ENCODE measurements at places on chromosomes 3 and 15.

GRCh38 chr15:52021128-52021671 lies 2.2 kb downstream of the MAPK6 start:
- DNase-seq, result no peak

DNA sequence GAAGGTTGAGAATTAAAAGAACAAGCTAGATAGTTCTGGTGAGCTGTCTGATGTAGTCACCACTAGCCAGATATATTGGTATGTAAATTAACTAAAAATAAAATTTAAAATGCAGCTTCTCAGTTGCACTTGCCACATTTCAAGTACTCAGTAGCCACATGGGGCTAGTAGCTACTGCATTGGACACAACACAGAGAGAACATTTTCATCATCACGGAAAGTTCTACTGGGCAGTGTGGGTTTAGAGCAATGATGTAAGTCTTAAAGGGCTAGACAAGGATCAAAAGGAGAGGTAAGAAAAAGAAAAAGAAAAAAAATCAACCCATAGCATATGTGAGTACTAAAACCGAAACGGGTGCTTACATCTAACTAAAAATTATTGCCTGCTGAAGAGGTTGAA lies 282.4 kb upstream of the LRRFIP2 start:
- DNase-seq, result no peak

GRCh38 chr15:40366457-40367370 lies 8.7 kb downstream of the DISP2 start:
- no peak for DNase-seq

DNA sequence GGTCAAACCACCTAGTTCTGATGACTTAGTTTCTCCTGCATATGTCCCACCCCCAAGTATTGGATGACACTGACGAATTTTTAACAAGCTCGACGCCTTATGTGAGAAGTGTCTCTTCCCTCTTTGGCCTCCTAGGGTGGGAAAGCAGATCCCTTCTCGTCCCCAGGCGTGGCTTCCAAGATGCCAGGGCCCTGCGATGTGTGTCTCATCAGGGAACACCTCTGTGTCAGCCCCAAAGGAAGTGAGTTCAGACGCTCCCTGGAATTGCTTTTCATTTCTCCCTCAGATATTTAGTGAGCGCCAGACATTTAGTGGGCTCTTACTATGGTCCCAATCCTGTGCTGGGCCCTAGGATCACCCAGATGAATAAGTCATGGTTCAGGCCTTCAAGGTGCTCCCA lies 212.7 kb upstream of the NR2E3 start:
- DNase-seq, result no peak

DNA sequence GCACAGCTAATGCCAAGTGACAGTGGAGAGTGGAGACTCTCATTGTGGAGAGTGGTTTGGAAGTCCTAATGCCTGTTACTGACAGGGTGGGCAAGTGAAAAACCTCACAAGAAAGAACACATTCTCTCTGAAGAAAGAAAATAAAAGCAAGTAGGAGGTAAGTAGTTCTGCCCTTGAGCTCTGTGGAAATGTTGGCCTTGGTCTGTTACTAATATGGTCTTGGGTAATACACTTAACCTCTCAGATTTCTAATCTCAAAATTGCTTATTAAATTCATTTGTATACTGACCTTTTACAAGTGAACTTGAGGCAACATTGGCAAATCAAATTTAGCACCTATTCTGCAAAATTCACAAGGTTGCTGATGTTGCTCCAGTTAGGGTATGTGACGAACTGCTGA lies 291.6 kb upstream of the CBLB start:
- DNase-seq, result no peak

- no peak for DNase-seq
These were observed 95.4 kb downstream of the PLOD2 start for GRCh38 chr3:146065573-146066006.

GRCh38 chr3:4065554-4065953 lies 237.6 kb upstream of the SETMAR start:
- DNase-seq, result no peak

DNA sequence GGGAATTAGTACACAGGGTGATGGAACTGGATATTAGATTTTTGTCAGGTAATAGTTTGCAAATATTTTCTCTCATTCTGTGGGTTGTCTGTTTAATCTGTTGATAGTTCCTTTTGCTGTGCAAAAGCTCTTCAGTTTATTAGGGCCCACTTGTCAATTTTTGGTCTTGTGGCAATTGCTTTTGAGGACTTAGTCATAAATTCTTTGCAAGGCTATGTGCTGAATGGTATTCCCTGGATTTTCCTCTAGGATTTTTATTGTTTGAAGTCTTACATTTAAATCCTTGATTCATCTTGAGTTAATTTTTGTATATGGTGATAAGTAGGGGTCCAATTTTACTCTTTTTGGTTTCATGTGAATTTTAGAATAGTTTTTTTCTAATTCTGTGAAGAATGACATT lies 111.3 kb downstream of the ARRDC4 start:
- DNase-seq, result no peak

GRCh38 chr3:197888511-197888910 lies 61.5 kb upstream of the RPL35A start:
- no peak for DNase-seq

DNA sequence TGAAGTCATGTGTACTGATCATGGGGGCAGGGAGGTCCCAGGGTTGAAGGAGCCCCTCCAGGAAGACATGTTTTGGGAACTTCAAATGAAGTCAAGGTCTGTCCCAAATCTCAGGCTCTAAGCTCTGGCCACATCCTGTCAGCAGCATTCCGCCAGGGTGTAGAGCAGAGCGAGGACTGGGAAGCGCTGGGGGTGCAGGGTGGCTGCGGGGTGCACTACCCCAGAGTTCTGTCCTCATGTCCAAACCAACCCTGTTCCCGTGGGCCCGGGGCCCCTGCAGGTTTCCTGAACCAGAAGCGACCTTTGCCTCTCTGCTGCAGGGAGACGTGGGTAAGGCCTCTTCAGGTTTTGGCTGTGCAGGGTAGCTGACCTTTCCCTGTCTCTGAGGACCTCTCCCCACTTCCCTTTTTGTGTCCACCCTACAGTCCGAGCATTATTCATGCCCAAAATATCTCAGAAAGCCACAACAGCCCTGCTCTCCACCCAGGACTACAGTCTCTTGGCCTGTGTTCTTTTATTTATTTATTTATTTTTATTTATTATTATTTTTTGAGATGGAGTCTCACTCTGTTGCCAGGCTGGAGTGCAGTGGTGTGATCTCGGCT lies 26.6 kb upstream of the FLNB start:
- no peak for DNase-seq

DNA sequence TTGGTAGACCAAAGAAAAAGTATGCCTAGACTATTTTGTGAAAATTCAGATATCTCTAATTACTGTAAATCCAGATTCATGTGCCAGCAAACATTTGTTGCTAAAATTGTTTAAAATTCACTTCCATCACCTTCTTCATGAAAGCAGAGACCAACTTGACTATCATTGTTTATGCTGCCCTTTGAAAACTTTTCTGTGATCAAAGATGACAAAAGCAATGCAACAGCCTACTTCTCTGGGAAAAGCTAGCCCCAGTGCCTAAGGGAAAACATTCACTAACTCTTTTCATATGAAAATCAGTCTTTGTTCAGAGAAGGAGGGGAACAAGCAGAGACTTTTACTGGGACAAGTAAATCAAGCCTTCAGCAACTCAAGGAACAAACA lies 178.0 kb upstream of the P2RY1 start:
- DNase-seq, result no peak

- DNase-seq, result no peak
These were observed 258.1 kb downstream of the TBL1XR1 start for GRCh38 chr3:176939022-176939817.

- no peak for DNase-seq
These were observed 98.6 kb downstream of the FBLN2 start for GRCh38 chr3:13647298-13648059.

DNA sequence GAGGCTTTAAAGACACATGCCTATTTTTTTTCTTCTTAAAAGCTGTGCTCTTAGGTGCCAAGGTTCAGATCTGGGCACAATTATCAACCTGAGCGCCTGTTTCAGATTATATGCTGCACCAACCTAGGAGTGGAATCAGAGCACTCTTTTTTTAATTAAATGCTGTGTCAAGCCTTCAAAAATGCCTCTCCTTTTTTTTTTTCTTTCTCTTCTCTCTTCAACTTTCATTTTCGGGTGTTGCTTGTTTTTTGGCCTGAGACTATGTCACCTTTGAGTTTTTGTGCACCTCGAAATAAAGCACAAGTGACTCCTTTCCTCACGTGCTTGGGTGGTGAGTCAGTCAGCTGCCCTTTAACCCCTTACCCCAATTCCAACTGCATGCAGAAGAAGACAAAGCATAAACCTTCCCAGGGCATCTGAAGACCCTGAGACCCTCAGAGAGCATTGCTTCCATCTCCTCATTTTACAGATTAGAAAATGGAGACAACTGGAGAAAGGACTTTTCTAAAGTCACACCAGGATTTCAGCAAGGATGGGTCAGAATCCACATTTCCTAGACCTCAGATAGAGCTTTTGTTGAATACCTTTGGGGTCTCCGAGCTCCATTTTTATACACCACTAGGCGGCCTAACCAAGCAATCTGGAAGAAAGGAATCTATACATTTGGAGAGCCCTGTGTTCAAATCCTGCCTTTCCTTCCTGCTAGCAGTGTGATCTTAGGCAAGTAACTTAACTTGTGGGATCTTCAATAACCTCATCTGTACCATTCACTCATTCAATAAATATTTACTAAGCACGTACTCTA lies 631 bp upstream of the PRICKLE2 start:
- no peak for DNase-seq

DNA sequence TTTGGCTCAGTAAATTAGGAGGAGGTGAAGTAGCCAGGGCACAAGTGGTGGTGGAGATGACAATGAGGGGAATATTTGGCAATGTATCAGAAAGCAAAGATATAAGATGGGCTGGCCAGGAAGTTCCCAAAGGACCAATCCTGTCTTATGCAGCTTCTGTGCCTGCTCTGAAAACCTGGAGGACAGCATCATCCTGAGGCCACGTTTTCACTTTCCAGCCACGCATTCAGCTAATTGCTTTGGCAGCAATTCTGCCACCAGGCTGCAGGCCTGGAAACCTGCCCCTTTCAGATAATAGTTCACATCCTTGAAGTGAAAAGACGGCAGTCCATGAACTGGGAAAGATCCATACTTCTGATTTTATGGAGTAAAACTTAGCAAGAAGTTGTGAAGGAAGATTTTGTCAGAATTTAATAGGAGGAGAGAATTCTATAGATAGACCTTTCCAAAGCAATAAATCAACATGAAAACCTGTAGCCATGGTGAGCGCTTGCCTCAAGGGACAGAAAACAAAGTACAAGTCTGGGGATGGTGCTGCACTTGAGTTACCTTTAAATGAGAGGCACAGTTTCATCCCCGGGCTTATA lies 682.5 kb downstream of the GRM7 start:
- no peak for DNase-seq

- no peak for DNase-seq
These were observed 211.1 kb upstream of the GADL1 start for GRCh38 chr3:31105438-31106077.

GRCh38 chr3:72154391-72155335 lies 369.7 kb upstream of the PROK2 start:
- DNase-seq, result no peak

DNA sequence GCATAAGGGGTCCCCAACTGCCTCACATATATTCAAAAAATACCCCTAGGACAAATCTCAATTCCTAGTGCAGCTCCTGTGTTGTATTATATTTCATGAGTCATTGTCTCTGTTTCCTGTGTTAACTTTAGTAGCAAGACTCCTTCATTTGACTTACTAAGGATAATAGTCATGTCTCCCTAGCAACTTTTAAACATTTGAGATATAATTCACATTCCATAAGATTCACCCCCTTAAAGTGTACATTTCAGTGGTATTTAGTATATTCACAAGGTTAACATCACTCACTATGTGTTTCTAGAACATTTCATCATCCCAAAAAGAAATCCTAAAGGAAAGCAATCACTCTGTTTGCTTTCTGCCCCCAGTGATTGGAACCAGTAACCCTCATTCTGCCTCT lies 121.3 kb upstream of the WNT7A start:
- DNase-seq, result no peak

GRCh38 chr15:60096157-60096556 lies 92.0 kb downstream of the FOXB1 start:
- no peak for DNase-seq

DNA sequence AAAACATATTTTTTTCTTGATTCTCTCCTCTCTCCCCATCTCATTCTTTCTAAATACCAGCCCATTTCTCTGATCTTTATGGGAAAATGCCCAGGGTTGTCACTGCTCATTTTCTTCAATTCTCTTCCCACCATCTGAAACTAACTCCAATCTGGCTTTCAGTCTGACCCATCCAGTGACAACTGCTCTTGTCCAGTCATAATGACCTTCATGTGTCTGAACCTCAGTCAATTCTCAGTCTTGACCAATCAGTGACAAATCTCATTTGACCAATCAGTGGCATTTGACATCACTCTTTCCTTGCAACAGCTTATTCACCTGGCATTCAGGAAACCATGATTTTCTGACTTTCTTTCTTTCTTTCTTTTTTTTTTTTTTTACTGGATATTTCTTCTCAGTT lies 15.1 kb downstream of the VEPH1 start:
- DNase-seq, result no peak

GRCh38 chr15:90519688-90520087 lies 10.0 kb upstream of the CRTC3 start:
- no peak for DNase-seq

DNA sequence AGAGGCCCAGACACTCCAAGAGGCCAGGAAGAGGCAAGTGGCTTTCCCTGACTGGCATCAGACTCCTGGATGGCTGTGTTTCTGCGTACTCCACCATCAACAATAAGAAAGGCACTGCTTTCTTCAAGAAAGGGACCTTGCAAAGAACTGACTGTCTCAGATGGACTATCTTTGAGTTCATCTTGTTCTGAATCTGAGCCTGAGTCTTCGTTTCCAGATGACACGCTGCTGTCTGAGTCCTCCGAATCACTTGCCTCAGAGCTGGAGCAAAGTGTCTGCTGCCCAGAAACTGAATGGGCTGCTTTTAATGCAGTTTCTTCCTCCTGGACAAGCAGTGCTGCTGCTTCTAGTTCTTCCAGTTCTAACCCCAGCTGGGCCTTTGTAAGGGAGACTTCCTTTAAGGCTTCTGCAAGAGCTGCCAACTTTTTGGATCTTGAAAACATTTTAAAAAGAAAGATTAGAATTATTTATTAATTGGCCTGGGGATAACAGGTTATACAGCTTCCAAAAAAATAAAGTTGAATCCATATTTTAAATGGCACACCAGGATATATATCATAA lies 97.8 kb downstream of the SHQ1 start:
- peak; percentile 30 for DNase-seq

GRCh38 chr15:51103330-51103729 lies 8.6 kb upstream of the TNFAIP8L3 start:
- DNase-seq, result no peak

GRCh38 chr3:46713050-46713897 lies 4.4 kb downstream of the PRSS50 start:
- DNase-seq, result no peak

DNA sequence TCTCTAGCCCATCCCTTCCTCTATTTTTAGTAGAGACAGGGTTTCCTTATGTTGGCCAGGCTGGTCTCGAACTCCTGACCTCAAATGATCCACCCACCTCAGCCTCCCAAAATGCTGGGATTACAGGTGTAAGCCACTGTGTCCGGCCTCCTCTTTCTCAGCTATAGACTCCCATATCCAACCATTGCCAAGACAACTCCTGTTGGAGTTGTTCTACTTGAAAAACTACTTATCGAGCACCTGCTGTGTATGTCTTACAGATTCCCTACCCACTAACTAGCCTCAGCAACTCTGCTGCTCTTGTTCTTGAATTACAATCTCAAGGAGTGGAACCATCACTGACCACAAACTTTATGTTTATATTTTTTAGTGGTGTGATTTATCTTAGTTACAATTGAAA lies 186.6 kb downstream of the SLC9A9 start:
- no peak for DNase-seq

- DNase-seq, result no peak
These were observed 23.3 kb downstream of the CTSH start for GRCh38 chr15:78921517-78921916.

- DNase-seq, result no peak
These were observed 909.2 kb upstream of the EPHA6 start for GRCh38 chr3:95905182-95905581.
